ENCODE measurements at places on chromosomes 3 and 15. TPM values are rescaled to one million over a fixed set of nuclear protein-coding genes. Genes with fewer than 3 reads are reported as not detected.
A peak's percentile ranks its signal among the peaks of the same experiment; 100 is the strongest.

- no peak for DNase-seq
Observed at GRCh38 chr3:194404365-194405140, 5.5 kb upstream of the GP5 start.

DNA sequence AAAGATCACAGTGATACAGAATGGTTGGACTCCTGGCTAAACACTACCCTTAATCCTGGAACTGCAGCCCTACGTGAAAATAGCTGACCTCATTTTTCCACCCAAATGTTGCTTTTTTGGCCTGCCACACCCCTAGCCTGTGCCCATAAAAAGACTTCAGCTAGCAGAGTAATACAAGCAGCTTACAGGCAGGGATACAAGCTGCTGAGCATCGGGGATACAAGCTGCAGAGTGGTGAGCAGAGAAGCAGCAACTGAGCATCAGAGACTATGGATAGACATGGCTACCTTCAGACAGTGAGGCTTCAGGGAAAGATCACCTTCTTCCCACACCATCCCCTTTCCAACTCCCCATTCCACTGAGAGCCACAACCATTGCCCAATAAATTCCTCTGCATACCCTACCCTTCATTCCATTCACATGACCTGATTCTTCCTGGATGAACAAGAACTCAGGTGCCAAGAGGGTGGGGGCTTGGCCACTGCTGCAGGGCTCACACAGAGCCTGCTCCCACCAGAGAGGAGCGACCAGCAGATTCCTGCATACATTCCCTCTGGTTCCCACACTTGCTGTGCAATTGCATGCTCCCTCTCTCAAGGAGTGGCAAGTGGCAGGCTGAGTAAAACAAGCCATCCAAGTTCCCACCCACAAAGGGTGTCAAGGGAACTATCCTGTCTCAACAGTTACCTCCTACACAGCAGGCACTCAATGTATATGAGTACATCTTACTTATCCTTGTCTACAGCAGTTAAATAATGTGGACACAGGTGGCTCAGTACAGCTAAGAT is 217.5 kb downstream of the ALCAM start:
- DNase-seq, result no peak

The ENTPD3 gene
- total RNA-seq, result 2.2 TPM

DNA sequence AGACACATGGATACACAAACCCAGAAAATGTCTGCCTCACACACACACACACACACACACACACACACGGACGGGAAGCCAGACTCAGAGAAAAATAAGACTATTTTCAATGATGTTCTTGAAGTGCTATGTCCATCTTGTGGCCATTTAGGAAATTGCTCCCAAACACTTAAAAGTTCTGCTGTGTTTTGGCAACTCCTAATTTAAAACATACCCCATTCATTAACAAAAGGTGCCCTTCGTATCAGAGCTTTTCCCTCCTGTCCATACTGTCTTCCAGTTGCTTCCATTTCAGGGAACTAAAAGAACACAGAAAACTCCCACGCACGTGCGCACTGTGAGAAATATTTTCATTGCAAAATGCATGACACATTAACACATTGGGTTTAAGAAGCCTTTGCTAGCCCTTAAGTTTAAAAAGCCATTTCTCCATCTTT is 44.6 kb downstream of the SLC12A1 start:
- peak; percentile 60 for DNase-seq

GRCh38 chr3:16338999-16339398 is 74.0 kb downstream of the OXNAD1 start:
- DNase-seq, result no peak

The IL5RA gene
- total RNA-seq, result not detected

GRCh38 chr3:56115698-56116097 is 352.6 kb downstream of the ERC2 start:
- no peak for DNase-seq

DNA sequence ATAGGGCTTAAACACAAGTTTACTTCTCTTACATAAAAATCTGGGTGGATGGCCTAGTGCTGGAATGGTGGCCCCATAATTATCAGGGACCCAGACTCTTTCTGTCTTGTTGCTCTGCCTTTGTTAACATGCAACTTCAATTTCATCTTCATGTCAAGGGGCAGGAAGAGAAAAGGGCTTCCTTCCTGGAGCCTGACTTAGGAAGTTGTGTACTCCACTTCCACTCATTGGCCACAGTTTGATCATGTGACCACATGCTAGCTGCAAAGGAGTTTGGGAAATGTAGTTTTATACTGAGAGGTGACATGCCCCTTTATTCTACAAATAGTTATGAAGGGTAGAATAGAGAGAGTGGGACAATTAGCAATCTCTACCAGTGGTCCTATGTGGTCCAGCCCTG is 39.3 kb downstream of the RHCG start:
- no peak for DNase-seq

DNA sequence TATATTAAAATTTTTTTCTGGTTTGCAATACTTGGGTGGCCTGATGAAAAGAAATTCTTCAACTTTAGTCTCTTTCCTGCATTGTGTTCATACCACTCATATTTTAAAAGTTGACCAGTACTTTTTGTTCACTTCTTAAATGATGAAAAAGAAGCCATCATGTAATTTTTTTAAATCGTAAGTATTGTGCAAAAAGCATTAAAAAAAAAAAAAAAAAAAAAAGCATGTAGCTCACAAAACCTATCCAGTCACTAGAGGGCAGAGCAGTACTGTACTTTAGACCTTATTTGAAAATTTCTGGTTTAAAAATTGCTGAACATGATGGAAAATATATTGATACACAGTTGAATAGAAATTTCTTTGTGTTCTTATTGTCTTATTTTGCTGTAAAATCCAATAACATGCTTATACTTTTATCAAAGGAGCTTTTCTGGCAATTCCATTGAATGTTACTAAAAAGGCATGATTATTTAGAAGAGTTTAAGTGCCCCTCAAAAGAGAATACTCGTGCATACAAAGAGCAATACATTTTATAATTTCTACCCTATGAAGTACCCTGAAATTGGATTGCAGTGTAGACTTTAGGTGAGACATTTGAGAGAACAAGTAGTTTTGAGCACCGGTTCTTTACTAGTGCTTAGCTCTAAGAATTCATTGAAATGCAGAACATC is 137.7 kb downstream of the BBX start:
- no peak for DNase-seq

The ITPR1 gene
- 227 TPM for total RNA-seq

The DLEC1 gene
- total RNA-seq, result 0.26 TPM

DNA sequence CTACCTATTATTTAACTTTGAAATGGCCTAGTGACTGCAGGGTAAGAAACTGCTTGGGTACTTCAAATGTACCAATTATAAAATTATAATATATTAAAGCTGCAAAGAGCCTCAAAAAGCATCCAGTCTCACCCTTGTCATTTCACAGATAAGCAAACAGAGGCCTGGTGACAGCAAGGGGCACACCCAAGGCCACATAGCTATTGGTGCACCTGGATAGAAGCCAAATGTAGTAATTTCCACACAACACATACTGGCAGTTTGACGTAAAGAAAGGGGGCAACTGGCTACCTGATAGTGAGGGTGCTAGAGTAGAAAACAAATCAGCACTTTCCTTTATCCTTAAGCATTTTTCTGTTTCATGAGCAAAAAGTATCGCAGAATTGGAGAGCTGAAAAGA is 51.1 kb downstream of the IFT57 start:
- no peak for DNase-seq

GRCh38 chr3:104316118-104316517 is 1050.6 kb upstream of the ALCAM start:
- DNase-seq, result no peak

GRCh38 chr3:50299929-50300680 is 900 bp upstream of the HYAL3 start:
- no peak for DNase-seq

- DNase-seq, result peak; percentile 64
Observed at GRCh38 chr3:11367143-11367693, 95.0 kb downstream of the ATG7 start.

DNA sequence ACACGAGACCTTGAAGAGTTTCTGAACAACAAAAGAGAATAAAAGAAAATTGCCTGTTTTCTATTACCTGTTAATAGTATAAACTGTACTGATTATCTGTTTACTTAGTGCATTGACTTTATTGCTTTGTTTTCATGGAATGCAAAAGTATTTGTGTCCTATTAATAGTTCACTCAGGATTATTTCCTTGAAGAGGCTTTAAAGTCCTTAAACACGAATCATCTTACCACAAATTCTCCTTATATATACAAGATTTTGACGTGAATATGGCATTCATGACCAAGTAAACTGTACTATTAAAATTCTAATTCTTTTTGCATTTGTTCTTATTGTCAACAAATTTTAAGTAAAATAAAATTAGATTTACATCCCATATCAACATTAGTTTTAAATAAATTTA is 513.0 kb downstream of the NTRK3 start:
- DNase-seq, result no peak

- no peak for DNase-seq
Observed at GRCh38 chr15:89640245-89640644, 15.0 kb downstream of the KIF7 start.

Measured in aorta (tissue), 5 donors.